Smooth muscle cell of the brain vasculature (primary cell): ENCODE measurements at places on chromosomes 7 and 10.

DNA sequence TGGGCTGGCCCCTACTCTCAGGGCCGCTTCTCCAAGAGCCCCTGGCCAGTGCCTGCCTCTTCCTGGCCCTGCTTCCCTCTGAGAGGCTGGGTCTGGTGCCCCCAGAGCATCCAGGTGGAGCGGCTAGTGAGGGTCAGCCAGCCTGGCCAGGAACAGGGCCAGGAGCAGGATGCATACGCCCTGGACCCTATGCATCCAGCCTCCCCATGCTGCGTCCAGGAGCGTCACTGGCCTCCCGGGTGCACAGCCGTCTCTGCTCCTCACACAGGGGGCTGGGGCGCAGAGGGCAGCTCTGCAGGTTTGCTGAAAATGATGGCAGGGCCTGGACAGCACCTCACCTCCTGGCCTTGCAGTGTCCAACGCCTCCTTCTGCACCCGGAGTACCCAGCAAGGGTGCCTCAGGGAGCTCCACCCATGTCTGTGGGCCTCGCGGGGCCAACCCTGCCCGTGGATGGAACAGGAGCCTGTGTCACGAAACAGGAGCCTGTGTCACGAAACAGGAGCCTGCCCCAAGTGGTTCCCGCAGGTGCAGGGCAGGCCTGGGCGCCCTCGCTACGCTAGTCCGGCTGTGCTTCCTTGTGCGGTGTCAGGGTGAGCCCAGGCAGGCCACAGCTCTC lies 246.2 kb upstream of the PPP2R2D start:
- DNase-seq, result no peak

DNA sequence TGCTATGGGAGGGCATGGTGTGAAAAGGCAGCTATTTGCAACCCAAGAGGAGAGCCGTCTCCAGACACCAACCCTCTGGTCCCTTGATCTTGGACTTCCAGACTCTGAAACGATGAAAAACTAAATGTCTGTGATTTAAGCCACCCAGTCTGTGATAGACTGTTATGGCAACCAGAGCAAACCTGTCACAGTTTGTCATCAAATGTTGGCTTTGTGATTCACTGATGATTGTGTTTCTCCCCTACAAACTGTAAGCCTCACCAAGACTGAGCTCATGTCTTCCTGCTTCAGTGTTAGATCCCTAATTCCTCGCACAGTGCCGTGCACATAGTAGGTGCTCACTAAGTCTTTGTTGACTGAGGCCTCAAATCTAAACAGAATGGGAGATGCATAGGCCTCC lies 224.6 kb upstream of the PITRM1 start:
- DNase-seq, result no peak

- DNase-seq, result no peak
These were observed 64.5 kb upstream of the ZMIZ1 start for GRCh38 chr10:79004311-79004710.

DNA sequence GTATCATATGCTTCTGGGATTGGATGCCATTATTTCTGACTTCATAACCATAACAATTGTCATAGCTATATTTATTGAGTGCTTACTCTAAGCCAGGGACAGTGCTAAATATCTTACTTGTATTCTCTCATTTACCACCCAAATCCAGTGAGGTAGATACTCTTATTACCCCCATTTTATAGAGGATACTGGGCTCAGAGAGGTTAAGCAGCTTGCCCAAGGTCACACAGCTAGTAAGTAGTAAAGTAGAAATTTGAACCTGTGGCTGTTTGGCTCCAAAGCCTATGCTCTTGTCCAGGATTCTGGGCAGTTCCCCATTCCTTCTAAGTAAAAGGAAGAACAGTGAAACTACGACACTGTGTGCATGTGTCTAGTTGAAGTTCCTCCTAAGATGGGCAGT lies 56.5 kb downstream of the COL13A1 start:
- no peak for DNase-seq

- DNase-seq, result no peak
These were observed 77.1 kb downstream of the ARHGAP22 start for GRCh38 chr10:48527756-48528155.

GRCh38 chr10:120802935-120803334 lies 48.2 kb upstream of the WDR11 start:
- DNase-seq, result no peak

GRCh38 chr7:108345710-108346336 lies 110.4 kb downstream of the NRCAM start:
- DNase-seq, result no peak

DNA sequence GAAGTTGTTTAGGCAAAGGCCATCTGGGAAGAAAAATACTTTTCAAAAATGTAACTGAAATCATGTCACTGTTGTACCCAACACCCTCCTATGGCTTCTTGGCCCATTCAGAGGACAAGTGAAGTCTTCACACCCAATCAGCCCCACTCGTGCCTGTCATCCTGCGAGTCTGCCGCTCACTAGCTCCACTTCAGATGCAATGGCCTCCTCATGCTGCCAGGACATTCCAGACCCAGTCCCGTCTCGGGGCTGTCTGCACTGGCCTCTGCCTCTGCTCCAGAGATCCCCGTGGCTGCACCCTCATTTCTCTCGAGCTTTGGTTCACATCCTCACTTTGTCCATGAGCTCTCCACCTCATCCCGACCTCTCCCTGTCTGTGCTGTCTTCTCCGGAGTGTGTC lies 227.1 kb downstream of the KCNMA1 start:
- DNase-seq, result no peak

DNA sequence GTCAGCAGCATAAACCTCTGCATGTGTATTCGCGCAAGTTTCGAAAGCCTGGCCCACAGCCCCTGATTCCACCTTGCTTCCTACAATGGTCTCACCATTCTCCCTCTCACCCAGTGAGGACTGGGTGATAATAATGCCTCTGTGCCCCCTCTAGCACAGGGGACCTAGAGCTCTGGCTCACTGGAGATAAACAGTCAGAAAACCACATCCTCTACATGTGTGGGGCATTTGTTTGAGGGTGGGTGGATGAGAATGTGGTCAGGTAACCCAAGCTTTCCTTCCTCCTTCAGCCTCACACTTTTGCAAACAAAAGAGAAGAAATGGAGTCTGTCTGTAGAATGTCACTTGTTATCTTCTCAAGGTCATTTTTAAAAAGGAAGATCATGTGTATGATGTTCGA lies 373.5 kb downstream of the KCNMA1 start:
- no peak for DNase-seq

DNA sequence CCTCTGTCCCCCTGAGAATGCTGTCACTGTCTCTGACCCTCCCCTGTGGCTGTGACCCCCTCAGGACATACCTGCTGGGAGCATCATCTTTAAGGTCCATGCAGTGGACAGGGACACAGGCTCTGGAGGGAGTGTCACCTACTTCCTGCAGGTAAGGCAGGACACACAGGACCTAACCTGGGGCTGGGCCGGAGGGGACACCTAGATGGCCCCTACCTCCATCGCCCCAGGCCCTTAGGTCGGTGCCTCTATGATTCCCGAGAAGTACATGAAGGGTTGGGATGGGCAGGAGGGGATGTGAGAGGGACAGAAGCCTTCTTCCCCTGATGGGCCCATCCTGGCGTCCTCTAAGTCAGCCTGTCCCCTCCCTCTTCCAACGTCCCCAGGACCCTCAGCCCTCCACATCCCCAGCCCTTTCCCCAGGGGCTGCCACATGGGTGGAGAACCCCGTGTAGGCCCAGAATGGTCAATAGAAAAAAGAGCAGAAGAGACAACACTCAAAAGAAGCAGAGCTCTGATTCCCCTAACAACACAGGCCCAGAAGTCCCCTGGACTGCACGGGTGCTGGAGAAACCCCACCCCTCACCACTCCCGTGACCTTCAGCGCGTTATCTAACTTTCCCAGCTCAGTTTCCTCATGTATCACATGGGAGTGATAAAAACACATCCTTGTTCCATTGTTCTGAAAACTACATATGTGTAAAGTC lies 6.4 kb downstream of the CDHR1 start:
- DNase-seq, result no peak

DNA sequence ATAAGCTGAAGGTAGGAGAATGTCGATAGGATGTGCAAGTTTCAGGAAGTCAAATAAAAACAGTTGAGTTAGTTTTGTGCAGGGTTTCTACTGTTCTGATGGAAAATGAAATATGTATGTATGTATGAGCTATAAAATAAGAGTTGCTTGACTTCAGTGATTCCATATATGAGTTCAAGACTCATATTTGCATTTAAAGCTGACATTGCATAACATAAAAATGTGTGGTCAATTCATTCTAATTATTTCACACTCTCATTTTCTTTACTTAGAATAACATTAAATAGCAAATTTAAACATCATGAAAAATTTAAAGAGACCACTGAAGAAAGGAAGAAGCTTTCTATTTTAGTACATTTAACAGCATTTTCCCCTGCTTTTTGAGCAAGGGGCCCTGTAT lies 37.8 kb downstream of the IFIT5 start:
- no peak for DNase-seq

DNA sequence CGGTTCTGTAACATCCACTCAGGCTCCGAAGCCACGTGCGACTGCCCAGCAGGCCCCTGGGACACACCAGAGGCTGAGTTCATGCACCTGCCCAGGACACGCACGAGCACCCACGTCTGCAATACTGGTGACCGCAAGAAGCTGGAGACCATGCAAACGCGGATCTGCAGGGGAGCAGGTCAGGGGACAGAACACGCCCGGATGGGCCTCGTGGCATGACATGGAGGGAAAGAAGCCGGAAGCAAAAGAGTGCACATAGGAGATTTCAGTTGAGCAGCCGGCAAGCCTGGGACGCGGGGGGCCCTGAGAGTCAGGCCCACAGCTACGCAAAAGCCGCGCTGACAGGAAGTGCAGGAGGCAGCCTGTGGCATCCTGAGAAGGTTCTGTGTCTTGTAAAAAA lies 73.7 kb downstream of the FOXL3 start:
- DNase-seq, result no peak

GRCh38 chr7:120583899-120584586 lies 273.9 kb downstream of the TSPAN12 start:
- DNase-seq, result peak; percentile 37

- DNase-seq, result peak; percentile 23
These were observed 132.4 kb downstream of the TSPAN12 start for GRCh38 chr7:120725376-120726039.

- DNase-seq, result no peak
These were observed 275.7 kb downstream of the TCERG1L start for GRCh38 chr10:131035779-131036178.

- DNase-seq, result no peak
These were observed 83.6 kb downstream of the NXPH1 start for GRCh38 chr7:8516976-8517375.

DNA sequence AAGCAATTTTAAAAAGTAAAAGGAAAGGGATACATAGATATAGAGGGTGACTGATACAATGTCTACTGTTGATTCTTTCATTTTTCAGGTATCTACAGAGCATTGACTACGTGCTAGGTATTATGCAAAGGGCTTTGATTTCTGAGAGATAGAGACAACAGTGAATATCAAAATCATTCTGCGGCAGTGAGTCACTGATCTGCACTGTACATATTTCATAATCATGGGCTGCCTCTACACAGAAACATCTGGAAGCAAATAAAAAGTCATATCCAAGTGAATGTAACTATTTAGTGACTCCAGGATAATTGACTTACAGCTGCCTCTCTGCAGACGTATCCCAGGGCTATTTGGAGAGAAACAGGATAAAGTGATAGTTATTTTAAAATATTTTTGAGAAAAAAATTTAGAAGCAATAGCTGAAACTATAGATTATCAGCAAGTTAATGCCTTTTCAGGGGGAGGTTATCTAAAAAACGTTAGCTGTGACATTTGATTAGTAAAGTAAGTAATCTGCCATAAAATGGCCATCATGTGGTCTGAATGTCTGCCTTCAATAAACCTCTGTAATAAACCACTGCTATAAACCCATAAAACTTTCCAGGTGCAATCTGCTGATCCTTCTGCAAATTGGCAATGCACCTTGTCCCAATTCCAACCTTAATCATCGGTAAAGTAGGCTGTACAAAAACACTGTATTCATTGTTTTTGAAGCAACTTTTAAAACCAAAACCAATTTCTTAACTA lies 43.7 kb downstream of the CPXM2 start:
- no peak for DNase-seq

DNA sequence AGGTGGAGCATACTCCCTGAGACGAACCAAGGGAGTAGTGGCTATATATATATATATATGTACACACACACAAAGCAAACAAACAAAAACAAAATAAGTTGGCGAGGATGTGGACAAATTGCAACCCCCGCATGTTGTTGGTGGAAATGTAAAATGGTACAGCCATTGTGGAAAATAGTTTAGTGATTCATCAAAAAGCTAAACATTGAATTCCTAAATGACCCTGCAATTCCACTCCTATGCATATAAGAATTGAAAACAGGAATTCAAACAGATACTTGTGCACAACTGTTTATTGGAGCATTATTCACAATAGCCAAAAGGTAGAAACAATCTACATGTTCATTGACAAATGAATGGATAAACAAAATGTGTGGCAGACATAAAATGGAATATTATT lies 407.9 kb downstream of the KCNMA1 start:
- no peak for DNase-seq

GRCh38 chr7:30469303-30469702 lies 9.3 kb downstream of the NOD1 start:
- peak; percentile 83 for DNase-seq

DNA sequence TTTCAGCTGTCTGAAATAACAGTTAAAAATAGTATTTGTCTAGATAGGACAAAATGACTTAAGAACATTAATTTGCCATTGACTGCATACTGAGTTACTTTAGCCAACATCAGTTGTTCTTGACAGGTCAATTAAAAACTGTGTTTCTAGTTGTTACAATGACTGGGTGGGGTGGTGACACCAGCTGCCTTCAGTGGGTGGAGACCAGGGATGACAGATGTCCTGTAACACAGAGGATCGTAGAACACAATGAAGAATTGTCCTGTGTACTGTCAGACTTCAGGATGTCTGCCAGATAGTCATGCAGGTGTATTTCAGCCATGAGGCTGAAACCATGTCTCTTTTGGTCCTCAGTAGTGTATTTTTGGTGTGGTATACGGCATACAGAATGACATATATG lies 24.4 kb downstream of the TRUB1 start:
- DNase-seq, result no peak

DNA sequence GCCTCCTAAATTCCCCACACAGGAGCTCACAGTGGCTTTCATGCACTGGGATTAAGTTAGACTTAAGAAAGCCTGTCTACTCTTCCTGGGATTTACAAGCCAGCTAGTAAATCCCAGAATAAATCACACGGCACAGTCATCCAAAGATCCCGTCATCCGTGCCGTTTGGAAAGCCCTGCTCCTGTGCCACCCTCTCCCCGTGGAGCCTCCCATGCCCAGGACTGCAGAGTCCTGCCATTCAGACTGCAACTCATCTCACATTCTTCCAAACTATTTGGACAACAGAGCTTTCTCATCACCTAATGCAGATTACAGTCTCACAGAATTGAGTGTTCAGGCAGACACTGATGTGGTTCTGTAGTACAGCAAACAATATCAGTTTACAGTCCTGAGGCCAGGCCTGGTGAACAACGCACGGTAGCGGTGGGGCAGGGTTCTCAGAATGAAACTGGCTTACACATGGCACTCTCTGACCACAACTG lies 166.5 kb downstream of the EGFR start:
- DNase-seq, result no peak

GRCh38 chr7:100159099-100159623 lies 638 bp upstream of the TRAPPC14 start:
- DNase-seq, result no peak
